ENCODE measurements at places on chromosomes 3 and 15.
A peak's percentile ranks its signal among the peaks of the same experiment; 100 is the strongest.

DNA sequence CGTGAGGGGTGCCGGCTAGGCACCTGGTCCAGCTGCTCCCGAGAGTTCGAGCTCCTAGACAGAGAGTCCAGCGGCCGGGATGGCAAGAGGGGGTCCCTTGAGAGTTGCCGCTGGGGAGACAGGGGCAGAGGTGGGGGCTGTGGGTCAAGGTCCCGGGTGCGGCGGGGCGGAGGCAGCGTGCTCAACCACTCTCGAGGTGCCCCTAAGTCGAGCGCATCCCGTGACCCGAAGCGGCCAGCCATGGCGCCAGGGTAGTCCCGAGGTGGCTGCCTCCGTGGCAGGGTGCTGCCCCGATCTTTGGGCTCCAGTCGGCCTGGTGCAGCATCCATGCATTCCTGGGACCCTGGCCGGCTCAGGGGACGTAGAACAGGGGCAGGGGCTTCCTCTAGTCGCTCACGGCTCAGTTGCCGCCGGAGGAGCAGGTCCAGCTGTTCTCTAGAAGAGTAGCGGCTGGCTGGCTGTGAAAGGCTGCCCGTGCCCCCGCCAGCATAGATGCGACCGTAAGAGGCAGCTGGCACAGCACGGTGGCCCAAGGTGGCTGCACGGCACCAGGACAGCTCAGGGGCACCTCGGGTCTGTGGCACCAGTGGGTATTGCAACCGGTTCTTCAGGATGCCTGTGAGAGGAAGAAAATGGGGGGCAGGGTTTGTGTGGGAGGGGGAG lies 4.8 kb upstream of the SLC26A6 start:
- no peak overlapping the region for H3K4me3 ChIP-seq
- no peaks in the 10 kb centered on the region for H3K36me3 ChIP-seq
- peaks cover 14% of the 10 kb centered on the region for H3K4me1 ChIP-seq

DNA sequence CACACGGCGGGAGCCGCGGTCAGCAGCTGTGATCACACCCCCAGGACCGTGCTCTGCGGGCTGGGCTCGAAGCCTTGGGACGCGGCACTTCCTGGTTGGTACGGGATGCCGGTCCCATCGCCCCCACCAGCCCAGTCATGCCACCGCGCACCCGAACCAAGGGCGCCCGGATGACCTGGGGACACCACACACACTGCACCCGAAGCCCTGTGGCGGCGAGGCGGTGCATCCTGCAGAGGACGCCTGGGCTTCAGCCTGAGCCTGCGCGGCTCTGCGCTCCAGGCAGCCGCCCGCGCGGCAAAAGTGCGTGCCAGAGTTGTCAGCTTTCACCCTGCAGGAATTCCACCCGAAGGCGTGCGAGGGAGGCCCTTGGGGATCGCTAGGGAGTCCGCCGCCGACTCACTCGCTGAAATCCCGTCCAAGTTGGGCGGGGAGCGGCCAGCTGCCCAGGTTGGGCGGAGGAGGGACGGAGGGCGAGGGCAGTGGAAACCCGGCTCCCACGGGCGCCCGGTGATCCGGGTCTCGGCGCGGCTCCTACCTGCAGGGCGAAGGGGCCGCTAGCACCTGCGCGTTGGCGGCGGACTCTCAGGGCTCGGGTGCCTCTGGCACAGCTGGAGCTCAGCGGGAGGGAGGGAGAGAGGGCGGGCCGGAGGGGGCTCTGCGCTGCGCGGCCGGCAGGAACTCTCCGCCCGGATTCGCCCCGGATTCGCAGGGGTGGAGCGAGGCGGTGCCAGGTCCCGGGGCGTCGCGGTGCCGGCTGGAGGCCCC lies at the start of gene PLD1:
Gene PLD1, minus strand, starts transcription at position 623 of the 768 bp plus-strand sequence. CDS start 72,432 bp downstream, outside the sequence.
- H3K4me1 ChIP-seq, result peaks cover 43% of the 10 kb centered on the region
- no peaks in the 10 kb centered on the region for H3K27me3 ChIP-seq
- peak within 1 kb of the TSS; percentile 94 for H3K27ac ChIP-seq
- peak within 1 kb of the TSS; percentile 60 for H3K4me3 ChIP-seq

GRCh38 chr15:98874773-98875172 lies 132.8 kb downstream of the PGPEP1L start:
- no peak overlapping the region for H3K4me3 ChIP-seq
- H3K36me3 ChIP-seq, result no peaks in the 10 kb centered on the region
- DNase-seq, result no peak
- H3K27me3 ChIP-seq, result no peaks in the 10 kb centered on the region
- H3K4me1 ChIP-seq, result peaks cover 89% of the 10 kb centered on the region

- DNase-seq, result peak; percentile 48
- H3K4me1 ChIP-seq, result peaks cover 10% of the 10 kb centered on the region
- H3K27ac ChIP-seq, result no peak overlapping the region
Observed at GRCh38 chr15:56821721-56822425, 88.6 kb upstream of the ZNF280D start.

- no peak overlapping the region for H3K27ac ChIP-seq
- H3K36me3 ChIP-seq, result peaks cover 12% of the 10 kb centered on the region
- no peak for DNase-seq
- H3K27me3 ChIP-seq, result no peaks in the 10 kb centered on the region
Observed at GRCh38 chr3:45041666-45042065, 15.6 kb downstream of the CLEC3B start.

DNA sequence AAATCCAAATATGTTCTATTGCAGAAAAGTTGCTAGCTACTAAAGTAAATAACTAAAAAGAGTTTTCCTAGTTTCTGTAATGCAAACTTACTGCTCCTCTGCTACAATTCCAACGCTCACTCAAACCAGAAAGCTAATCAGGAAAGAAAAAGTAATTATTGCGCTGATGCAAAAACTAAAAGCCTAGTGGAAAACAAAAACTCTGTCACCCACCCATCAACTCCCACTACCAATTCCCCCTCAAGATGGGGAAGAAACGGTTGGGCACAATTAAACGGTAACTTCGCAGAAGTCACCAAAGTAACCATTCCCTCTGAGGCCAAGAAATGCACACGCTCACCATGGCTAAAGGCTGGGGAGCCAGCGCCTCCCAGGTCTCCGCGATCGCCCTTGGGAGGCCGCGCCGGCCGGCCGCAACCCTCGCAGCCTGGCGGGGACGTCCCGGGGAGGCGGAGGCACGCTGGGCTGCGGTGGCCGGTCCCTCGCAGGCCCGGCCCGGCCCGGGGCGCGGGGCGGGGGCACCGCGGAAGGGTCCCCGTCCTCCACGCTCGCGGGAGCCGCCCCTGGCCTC lies 684 bp downstream of the SLTM start:
- H3K27me3 ChIP-seq, result no peaks in the 10 kb centered on the region
- H3K36me3 ChIP-seq, result peaks cover 30% of the 10 kb centered on the region
- DNase-seq, result no peak
- peaks cover 27% of the 10 kb centered on the region for H3K4me1 ChIP-seq

DNA sequence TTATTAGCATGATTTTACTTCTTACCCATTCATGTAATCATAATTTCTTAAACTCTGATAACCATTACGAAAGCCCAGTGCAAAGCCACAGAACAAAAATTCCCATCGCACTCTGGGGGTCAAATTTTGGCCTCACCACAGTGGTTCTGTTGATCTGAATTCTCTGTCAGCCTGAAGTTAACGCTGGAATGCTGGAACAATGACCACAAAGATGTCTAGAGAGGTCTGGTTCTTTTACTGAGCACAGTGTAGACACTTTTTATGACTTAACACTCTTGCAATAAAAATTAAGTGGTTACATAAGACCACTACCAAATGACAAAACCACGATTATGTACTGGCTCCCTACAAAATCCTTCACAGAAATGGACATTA lies 94.7 kb downstream of the PDZRN3 start:
- no peak overlapping the region for H3K27ac ChIP-seq
- peaks cover 7% of the 10 kb centered on the region for H3K4me1 ChIP-seq
- H3K27me3 ChIP-seq, result no peaks in the 10 kb centered on the region
- no peak for DNase-seq
- H3K36me3 ChIP-seq, result no peaks in the 10 kb centered on the region

- H3K27ac ChIP-seq, result no peak overlapping the region
- H3K27me3 ChIP-seq, result no peaks in the 10 kb centered on the region
- H3K36me3 ChIP-seq, result no peaks in the 10 kb centered on the region
- no peak for DNase-seq
- no peaks in the 10 kb centered on the region for H3K4me1 ChIP-seq
Observed at GRCh38 chr3:178479446-178479845, 56.8 kb upstream of the KCNMB2 start.

- H3K36me3 ChIP-seq, result no peaks in the 10 kb centered on the region
- H3K27me3 ChIP-seq, result no peaks in the 10 kb centered on the region
- H3K27ac ChIP-seq, result no peak overlapping the region
Observed at GRCh38 chr3:95215437-95215957, 1152.6 kb downstream of the NSUN3 start.

DNA sequence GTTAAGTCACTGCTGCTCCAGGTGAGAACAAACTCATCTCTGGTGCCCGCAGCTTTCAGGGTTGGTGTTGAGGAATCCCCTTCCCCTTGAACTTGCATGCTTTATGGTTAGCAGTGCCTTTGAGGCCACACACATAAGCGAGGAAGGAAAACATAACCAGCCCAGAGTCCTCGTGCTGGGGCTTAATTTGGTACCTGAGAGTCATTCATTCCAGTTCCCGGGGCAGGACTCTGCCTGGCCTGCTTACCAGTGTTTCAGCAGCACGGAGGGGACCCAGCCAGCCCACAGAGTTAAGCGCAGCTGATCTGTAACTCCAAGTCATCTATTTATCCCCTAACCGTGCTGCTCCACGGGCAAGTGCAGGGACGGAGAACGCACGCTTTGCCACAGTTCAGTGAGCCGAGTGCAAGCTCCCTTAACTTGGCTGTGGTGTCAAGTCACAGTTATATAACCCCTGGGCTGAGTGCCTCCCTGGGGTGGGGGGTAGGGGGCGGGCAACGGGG lies 302.3 kb upstream of the ICE2 start:
- no peak overlapping the region for H3K4me3 ChIP-seq
- H3K36me3 ChIP-seq, result no peaks in the 10 kb centered on the region
- H3K27ac ChIP-seq, result no peak overlapping the region
- H3K4me1 ChIP-seq, result peaks cover 3% of the 10 kb centered on the region
- no peak for DNase-seq

DNA sequence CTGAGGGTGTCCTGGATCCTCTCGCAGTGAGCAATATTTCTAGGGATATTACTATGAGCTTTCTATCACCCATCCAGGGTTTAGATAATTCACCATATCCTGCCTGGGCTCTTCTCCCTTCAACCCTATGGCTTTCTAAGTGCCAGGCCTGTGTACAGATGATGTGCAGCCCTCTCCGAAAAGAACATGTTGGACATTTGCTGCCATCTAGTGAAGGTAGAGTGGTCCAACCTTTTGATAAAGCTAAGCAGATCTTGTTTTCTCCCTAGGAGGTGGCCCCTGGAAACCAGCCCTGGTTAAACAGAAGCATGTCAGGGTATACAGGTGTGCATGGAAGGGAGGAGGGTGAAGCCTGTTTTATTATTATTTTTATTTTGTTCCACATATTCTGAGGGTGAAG lies 27.9 kb upstream of the SCN10A start:
- no peak overlapping the region for H3K4me3 ChIP-seq
- DNase-seq, result no peak
- no peaks in the 10 kb centered on the region for H3K4me1 ChIP-seq

DNA sequence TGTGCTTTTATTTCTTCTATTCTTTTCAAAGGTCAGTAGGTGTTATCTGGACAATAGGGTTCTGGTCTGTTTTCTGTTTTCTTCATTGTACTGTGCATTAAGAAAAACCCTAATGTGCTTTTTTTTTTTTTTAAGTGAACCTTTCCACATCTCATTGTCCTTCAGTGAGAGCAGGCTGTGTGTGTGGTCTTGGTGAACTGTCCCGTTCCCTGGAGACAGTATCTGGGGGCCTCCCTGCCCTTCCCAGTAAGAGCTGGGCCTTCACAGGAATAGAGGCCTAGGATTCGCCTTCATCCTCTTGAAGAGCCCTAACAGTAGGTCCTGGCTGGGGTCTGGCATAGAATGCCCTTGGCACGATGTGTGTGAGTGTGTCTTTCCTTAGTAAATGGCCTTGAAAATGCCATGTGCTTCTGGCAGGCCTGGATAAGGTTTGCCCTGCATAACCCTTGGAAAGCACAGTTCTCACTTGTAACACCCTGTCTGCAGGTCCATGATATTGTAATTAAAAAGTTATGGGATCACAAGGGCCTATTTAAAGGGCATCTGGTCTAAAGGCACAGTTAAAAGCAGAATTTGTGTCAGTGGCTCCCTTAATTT lies 81.2 kb downstream of the IGF1R start:
- H3K27ac ChIP-seq, result peak overlapping the region; percentile 93
- H3K4me3 ChIP-seq, result no peak overlapping the region
- H3K36me3 ChIP-seq, result no peaks in the 10 kb centered on the region
- peaks cover 89% of the 10 kb centered on the region for H3K4me1 ChIP-seq

DNA sequence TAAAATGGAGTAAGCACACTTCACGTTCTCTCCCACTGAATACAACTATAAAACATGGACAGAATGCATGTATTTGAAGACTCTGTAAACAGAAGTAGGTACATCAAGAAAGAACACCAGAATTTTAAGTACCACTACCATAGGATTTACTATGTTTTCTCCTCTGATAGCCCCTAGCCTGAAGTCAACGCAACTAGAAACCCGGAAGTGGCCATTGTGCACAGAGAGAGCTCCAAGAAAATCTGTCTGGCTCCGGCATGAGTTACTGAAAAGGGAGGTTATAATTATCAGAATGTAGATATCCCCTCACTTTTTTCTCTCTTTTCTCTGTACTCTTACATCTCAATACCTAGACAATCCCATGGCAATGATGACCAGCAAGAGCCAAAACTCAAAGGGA lies 23.8 kb downstream of the KBTBD12 start:
- H3K27me3 ChIP-seq, result no peaks in the 10 kb centered on the region
- no peak overlapping the region for H3K4me3 ChIP-seq
- DNase-seq, result no peak
- no peak overlapping the region for H3K27ac ChIP-seq

GRCh38 chr15:36798794-36799193 lies 219.4 kb downstream of the CDIN1 start:
- H3K27ac ChIP-seq, result no peak overlapping the region
- no peaks in the 10 kb centered on the region for H3K36me3 ChIP-seq
- no peak overlapping the region for H3K4me3 ChIP-seq
- DNase-seq, result no peak
- H3K27me3 ChIP-seq, result no peaks in the 10 kb centered on the region

- no peak for DNase-seq
- H3K4me1 ChIP-seq, result peaks cover 4% of the 10 kb centered on the region
- no peak overlapping the region for H3K27ac ChIP-seq
- no peaks in the 10 kb centered on the region for H3K27me3 ChIP-seq
- peaks cover 8% of the 10 kb centered on the region for H3K36me3 ChIP-seq
Observed at GRCh38 chr15:58590236-58590635, 158.4 kb downstream of the LIPC start.

DNA sequence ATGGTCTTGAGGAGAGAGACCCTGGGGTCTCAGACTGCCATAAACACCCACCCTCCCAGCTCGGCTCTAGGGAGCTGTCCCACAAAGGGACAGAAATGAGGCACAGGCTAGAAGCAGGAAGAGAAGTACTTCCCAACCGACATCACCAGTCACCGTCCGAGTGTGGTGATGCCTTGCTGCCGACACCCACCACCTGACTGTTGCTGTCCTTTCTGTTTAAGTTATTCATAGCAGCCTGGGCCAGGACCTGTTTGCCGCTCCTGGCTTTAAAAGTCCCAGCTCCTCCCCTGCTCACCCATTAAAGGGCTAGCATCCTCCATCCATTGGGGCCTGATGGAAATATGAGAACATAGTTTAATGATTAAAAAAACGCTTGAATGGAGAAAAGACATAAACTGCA lies 13.2 kb upstream of the SPG11 start:
- no peak for DNase-seq
- no peak overlapping the region for H3K27ac ChIP-seq
- no peaks in the 10 kb centered on the region for H3K4me1 ChIP-seq
- H3K4me3 ChIP-seq, result peak overlapping the region; percentile 18
- no peaks in the 10 kb centered on the region for H3K27me3 ChIP-seq

- H3K27ac ChIP-seq, result no peak overlapping the region
- no peak overlapping the region for H3K4me3 ChIP-seq
- H3K27me3 ChIP-seq, result no peaks in the 10 kb centered on the region
- no peak for DNase-seq
Observed at GRCh38 chr3:107962037-107962436, 128.8 kb downstream of the CD47 start.
